ENCODE measurements at places on chromosomes 13 and 19. TPM values are rescaled to one million over a fixed set of nuclear protein-coding genes. Genes with fewer than 3 reads are reported as not detected.

The ERICH6B gene
- not detected for total RNA-seq

The ARHGAP33 gene
- 49.6 TPM for total RNA-seq

The LYPD5 gene
- total RNA-seq = not detected

GRCh38 chr13:24277761-24278160 is 31.6 kb upstream of the C1QTNF9 start:
- peak; percentile 62 for DNase-seq

DNA sequence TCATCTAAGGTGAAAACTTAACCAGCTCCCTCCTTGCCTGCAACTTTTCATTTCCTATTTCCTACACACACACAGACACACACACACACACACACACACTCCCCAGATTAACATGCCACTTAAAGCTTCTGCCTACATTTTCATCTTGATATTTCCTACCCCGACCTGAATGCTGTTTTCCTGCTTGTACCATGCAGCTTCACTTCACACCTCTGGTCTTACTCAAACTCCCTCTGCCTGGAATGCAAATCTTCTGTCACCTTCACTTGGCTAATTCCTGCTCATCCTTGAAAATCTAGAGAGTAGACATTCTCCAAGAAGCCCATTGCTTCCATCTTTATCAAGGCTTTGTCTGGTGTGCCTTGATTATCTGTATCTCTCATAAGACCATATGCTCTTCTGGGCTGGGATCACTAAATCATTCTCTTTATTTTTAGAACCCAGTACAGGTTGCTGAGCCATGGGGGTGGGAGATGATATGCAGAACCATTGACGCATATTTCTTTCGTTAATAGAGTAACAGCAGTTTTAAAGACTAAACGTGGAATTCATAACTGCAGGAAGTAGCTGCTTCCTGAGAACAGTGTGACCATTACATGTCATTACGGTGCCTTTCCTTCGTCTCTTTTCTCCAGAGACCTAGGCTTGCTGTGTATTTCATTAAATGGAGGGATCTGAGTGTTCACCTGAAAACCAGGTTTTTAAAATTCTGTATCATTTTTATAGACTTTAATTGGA is 37.7 kb downstream of the CNMD start:
- DNase-seq = no peak

- DNase-seq = no peak
Measured at GRCh38 chr19:11264452-11265176, 2.3 kb upstream of the DOCK6 start.

- no peak for DNase-seq
Measured at GRCh38 chr13:94778986-94779385, 66.6 kb upstream of the SOX21 start.
